ENCODE measurements at places on chromosomes 7 and 10. TPM values are rescaled to one million over a fixed set of nuclear protein-coding genes. Genes with fewer than 3 reads are reported as not detected.

GRCh38 chr7:24591152-24591551, 17.9 kb downstream of the PALS2 start:
- DNase-seq = no peak

The ZNF786 gene
- total RNA-seq = 6.6 TPM

The ABI1 gene
- total RNA-seq = 40.3 TPM

The COL17A1 gene
- 2.2 TPM for total RNA-seq

DNA sequence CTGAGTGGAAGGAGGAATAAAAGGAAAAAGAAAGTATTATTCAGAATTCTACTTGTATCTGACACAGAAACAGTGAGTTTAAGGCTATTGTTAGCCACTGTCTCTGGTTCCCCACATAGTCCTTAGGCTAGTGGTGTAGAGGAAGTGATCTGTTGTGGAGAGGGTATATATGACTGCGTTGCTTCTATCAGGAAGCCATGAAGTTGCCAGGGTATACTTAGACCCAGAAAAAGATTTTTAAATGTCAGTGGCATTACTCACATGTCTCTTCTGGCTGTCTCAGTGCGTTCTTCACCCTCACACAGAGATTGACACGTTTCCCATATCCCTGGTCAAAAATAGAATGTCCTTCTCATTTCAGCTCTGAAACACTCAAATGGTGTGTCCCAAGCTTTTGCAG, 72.7 kb downstream of the SEM1 start:
- no peak for DNase-seq

DNA sequence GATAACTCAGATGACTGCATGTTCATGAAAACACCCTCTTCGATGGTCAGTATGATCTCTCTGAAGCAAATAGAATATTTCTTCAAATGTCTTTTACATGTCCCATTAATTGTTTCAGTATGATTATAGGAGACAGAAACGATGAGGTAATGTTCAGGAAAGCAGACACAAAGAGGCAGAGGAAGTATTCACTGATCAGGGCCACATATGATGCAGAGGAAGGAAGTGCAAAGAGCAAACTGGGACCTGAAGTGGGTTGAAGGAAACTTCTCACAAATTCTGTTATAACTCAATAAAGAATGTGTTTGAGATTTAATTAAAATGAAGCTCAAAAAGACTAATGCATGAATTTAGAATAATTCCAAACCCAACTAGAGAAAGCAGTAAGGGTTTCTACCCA, 70.5 kb downstream of the TES start:
- DNase-seq = peak; percentile 70

The MRLN gene
- not detected for total RNA-seq

DNA sequence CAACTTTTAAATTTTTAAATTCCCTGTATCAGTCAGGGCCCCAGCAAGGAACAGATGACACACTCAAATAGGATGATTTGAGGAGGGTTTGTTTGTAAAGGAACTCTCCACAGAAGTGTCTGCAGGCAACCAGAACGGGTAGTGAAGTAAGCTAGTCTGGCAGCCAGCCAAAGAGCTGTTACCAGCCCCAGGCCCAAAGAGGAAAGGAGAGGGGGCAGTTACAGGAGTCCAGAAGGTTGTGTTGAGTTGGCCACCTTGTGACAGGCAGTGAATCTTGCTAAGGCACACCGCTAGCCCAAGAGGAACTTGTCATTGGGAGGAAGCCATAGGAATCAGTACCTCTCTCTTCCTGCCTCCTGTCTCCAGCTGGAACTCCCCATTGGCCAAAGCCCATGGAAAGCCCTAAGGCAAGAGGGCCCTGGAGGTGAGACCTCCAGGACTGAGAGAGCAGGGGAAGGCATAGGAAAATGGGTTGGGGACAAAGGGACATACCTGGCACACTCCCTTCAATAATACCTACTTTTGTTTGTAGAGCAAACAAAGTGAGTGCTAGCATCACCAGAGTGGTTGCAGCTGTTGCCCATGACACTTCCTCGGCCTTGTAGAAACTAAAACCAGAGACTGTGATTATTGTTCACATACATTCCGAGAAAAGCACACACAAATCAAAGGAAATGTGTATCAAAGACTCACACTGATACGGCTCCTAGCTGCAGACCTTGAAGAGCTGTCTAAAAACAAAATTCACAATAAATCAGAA, 25.4 kb upstream of the GATAD1 start:
- DNase-seq = no peak

GRCh38 chr7:21651697-21652096, 108.9 kb downstream of the DNAH11 start:
- DNase-seq = no peak

DNA sequence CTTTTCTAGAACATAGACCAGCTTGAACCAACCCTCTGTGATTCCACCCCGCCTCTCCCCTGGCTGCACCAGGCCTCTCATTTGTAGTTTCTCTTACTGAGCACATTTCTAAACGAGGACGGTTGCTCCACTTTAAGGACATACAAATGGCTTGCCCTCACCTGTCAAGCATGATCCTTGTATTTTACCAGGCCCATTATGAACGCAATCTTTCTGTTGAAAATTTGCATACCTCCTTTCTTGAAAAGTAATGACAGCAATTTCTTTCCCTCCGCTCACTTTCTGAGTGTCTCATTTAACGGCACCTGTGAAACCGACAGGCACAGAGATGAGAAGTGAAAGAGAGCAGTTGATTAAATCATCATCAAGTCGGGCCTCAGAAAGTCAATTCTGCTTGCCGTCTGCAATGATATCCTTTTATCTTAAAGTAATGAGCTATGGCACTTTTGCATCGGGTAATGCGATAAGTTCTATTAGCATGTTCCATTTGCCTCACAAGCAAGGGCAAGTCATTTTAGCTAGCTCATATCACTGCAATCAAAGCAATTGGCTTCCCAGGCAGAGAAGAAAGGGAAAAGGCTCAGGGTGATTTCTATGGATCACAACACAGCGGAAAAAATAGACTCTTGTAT, 705.6 kb upstream of the GALNT17 start:
- no peak for DNase-seq

- peak; percentile 89 for DNase-seq
These were observed 96.4 kb downstream of the CCSER2 start for GRCh38 chr10:84424731-84425167.

- DNase-seq = no peak
These were observed 155.2 kb downstream of the PRKAG2 start for GRCh38 chr7:151721694-151722093.

DNA sequence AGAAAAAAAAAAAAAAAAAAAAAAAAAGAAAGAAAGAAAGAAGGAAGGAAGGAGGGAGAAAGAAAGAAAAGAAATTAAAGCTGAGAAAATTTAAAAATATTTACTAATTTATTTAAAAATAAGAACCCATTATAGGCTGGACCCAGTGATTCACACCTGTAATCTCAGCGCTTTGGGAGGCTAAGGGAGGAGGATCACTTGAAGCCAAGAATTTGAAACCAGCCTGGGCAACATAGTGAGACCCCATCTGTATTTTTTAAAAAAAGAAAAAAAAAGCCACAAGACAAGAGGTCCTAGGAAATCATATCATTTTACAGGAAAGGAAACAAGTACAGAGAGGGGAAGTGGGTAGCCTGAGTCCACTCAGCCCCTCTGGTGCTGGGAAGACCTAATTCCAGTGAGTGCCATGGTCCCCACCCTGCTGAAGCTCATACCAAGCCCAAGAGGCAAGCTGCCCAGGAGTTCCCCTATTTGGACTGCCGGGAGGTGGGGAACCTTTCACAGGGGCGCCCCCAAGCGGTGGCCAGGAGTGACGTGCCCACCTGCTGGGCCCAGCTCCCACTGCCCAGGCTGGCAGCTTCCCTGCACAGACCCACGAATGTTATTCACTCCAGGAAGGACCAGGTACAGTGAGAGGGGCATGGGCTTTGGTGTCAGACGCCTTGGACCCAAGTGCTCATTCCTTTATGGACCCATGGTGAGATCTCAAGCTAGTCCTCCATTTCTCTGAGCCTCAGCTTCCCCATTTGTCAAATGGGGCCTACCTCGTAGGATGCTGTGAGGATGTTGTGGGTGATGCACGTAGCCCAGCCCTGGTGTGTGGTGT, 133.6 kb downstream of the ZMIZ1 start:
- no peak for DNase-seq

- DNase-seq = no peak
These were observed 72.7 kb downstream of the HACD1 start for GRCh38 chr10:17544465-17544864.

All from pulmonary artery endothelial cell (primary cell).